ENCODE measurements at places on chromosomes 6 and 20.

- no peak for DNase-seq
These were observed 103.9 kb downstream of the ALDH8A1 start for GRCh38 chr6:134846031-134846430.

DNA sequence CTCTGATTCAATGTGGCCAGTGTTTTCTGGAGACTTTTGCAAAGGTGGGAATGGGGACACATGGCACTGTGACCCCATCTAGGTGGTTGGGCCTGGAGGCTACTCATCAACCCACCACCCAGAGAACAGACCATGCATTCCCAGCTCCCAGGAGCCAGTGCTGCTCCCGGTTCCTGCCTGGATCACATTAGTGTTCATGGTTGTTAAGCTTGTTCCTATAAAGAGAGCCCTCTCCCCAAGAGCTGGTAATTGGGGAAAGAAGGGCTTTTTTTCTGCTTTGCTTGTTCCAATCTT lies 102.0 kb downstream of the PHACTR3 start:
- DNase-seq, result no peak

- DNase-seq, result peak; percentile 36
These were observed 147.5 kb downstream of the FLRT3 start for GRCh38 chr20:14189794-14190402.

- no peak for DNase-seq
These were observed 934.4 kb downstream of the HACE1 start for GRCh38 chr6:103925317-103925716.

DNA sequence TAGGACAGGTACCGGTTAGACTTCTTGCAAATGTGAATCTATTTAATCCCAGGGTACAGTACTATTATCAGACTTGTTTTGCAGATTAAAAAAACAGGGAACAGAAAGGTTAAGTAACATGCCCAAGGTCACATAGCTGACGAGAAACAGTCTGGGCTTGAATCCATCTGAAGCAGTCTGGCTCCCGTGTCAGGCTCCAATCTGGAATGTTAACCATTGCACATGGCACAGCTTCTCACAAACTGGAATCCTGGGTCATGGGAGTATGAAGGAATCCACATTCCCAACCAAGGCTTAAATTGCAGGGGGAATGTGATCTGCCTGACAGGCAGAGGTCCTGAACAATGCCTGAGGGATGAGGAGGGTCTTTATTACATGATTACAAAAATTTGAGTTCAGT lies 187.5 kb upstream of the SPTLC3 start:
- DNase-seq, result no peak

- DNase-seq, result no peak
These were observed 48.4 kb downstream of the PANK2 start for GRCh38 chr20:3937618-3938017.

GRCh38 chr6:148760568-148761526 lies 14.0 kb downstream of the UST start:
- no peak for DNase-seq

- no peak for DNase-seq
These were observed 103.9 kb downstream of the EPM2A start for GRCh38 chr6:145631374-145631773.

DNA sequence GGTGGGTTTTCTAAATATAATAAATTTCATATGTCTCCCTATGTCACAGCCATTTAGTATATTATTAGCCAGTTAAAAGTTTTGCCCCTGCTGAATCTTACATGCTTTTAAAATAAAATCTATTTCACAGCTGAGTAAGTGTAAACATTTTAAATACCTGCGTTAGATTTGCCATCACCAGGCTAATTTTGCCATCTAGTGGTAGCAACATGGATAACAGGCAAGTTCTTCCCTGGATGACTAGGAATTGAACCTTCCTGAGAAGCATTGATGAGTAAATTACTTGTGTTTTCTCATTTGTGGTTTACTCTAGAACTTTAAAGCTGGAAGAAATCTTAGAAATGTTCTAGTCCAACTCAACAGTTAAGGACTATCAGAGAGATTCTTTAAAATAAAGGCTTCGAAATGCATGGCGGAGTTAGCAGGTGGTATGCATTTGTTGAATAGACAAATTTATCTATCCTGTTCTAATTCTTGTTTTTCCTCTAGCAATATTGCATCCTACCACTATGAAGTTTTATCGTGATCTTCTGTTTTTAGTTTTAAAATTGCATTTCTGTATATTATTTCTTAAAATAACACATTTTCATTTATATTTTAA lies 2.6 kb downstream of the PRSS35 start:
- DNase-seq, result peak; percentile 75

DNA sequence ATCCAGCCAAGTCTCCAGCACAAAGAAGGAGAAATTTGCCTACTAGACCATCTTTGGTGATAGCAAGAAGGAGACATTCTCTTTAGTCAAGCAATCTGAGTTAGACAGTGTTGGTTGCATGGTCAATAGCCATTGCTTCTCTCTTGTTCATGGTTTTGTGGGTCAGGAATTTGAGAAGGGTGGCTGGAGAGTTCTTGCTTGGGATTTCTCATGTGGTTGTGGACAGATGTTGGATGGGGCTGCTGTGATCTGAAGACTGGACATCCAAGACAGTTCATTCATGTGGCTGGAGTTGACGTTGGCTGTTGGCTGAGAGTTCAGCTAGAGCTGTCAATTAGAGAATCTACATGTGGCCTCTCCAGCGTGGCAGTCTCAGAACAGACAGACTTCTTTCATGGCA lies 322.3 kb upstream of the PRDM1 start:
- DNase-seq, result no peak

DNA sequence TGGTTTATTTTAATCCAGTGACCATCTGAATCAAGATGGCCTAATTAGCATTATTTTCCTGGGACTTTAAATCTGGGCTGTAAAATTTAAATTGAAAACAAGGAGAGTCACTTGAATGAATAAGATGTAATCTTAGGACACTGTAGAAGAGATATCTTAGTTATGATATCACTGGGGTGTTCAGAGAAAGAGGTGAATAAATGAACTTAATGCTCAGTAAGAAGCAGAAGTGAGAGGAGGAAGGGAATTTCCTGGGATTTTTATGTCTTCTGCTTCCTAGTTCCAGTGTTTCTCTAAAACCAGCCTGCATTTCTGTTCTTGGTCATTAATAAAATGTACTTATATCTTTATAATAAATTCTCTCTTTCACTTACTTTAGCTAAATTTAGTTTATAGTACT lies 136.8 kb upstream of the PTPRK start:
- DNase-seq, result no peak

DNA sequence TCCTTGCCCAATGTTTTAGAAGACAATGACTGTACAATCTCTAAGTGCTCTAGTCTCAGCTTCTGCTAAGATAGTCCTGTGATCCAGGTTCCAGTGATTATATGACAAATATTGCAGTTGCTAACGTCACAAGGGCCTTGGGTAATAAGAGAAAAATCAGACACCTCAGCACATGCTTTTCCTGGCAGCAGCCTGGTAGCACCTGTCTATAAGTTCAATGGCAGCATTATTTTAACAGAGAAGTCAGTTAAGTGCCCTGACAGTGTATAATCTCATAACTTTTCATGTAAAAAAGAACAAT lies 121.3 kb upstream of the BCLAF1 start:
- no peak for DNase-seq

DNA sequence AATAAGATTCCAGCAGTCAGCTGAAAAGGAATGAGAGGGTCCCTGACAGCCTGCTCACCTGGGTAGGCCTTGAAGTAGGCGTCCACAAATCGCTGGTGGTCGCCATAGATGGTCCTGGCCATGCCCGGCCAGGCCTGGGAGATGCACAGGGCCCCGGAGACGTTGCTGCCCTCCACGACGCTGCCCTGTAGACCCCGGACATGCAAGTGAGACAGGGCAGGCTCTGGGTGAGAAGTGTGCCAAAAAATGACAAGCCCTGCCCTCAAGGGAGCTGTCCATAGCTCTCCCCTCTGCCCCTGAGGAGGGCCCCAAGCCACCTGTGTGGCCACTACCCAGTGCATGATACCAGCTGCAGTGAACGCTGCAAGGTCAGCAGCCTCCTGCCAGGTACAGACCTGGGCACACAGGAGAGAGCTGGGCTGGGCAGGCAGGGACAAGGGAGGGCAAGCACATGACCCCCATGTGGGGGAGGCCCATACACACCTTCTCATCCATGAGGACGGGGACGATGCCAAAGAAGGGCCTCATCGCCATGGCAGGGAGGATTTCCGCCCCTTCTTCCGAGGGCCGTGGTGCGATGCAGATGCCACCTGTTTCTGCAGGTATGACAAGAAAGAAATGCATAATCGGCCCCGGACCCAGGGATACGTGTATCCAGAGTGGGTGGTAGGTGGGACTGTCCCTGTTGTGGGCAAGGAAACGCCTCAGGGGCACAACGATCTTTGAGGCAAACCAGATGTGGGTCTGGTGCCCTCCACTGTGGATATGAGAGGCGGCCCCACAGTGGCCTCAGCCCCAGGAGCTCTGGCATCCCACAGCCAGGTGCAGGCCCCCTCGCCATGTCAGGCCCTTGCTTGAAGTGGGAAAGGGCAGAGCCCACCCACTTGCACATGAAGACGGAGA lies 21.2 kb upstream of the APMAP start:
- DNase-seq, result no peak

- no peak for DNase-seq
These were observed 18.4 kb upstream of the MCM9 start for GRCh38 chr6:118953391-118953790.

GRCh38 chr6:125850361-125850760 lies 59.6 kb downstream of the NCOA7 start:
- DNase-seq, result no peak

Data from endothelial cell of umbilical vein (primary cell).